ENCODE measurements at places on chromosomes 1 and 21. TPM values are rescaled to one million over a fixed set of nuclear protein-coding genes. Genes with fewer than 3 reads are reported as not detected.

GRCh38 chr1:69940231-69940630 is 265.1 kb downstream of the LRRC40 start:
- H3K4me3 ChIP-seq, result no peak overlapping the region
- H3K27me3 ChIP-seq, result no peaks in the 10 kb centered on the region

DNA sequence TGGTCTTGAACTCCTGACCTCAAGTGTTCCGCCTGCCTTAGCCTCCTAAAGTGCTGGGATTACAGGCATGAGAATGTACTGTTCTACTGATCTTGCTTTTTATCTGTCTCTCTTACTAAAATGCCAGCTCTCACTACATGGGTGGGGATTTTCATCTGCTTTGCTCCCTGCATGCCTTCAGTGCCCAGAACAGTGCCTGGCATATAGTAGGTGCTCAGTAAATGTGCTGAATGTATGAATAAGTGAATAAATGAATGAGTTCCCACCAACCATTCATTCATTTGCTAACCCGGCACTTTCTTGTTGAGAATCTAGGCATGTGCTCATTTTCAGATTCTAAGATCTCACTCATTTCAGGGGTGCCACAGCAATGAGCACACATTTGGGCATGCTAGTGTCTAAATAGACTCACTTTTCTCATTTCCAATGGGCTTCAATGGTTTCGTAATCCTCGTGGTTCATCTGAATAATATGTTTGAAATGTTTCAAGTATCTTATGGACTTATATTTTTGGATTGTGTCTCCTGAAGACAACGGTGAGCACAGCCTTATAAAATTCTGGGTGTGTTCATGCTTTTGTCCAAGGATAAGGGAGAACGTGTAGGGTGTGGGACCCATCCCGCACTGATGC is 7.6 kb downstream of the DHRS3 start:
- DNase-seq, result no peak
- H3K4me1 ChIP-seq, result peaks cover 62% of the 10 kb centered on the region
- no peak overlapping the region for H3K4me3 ChIP-seq
- H3K36me3 ChIP-seq, result peaks cover 14% of the 10 kb centered on the region
- no peaks in the 10 kb centered on the region for H3K27me3 ChIP-seq

The BRINP3 gene
- not detected for total RNA-seq

The SCMH1 gene
- total RNA-seq, result 28.5 TPM
